ENCODE measurements at places on chromosomes 12 and 14.
A peak's percentile ranks its signal among the peaks of the same experiment; 100 is the strongest.

DNA sequence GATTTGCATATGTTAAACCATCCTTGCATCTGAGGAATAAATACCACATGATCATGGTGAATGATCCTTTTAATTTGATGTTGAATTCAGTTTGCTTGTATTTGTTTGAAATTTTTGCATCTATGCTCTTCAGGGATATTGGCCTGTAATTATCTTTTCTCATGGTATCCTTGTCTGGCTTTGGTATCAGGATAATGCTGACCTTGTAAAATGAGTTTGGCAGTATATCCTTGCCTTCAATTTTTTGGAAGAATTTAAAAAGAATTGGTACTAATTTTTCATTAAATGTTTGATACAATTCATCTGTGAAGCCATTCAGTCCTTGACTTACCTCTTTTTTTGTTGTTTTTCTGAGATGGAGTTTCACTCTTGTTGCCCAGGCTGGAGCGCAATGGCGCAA, 85.2 kb downstream of the E2F7 start:
- DNase-seq, result no peak

GRCh38 chr14:32197919-32198318, 3.9 kb upstream of the RNU6-7 start:
- DNase-seq, result no peak

DNA sequence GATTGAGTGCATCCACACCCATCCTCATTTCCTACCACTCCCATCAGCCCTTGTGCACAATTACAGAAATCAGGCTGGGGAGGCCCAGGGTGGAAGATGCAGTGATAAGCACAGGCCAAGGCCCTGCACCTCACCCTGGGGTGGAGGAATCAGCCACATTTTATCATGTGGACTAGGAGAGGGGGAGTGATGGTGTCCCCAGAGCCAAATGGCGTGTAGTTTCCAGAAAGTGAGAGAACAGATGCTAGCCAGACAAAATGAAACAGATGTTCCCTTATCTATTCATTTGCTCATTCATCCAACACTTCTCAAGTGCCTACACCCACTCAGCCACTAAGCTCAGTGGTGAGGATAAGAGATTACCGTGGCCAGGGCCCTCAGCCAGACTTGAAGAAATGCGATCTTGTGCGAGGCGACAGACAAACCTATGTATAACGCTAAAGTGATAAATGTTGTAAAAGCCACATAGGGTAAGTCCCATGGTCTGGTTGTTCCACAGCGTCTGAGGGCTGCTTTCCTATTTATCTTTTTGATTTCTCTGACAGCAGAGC, 93.6 kb downstream of the STAB2 start:
- DNase-seq, result peak; percentile 98

GRCh38 chr14:70943838-70944237, 36.6 kb downstream of the PCNX1 start:
- DNase-seq, result no peak

DNA sequence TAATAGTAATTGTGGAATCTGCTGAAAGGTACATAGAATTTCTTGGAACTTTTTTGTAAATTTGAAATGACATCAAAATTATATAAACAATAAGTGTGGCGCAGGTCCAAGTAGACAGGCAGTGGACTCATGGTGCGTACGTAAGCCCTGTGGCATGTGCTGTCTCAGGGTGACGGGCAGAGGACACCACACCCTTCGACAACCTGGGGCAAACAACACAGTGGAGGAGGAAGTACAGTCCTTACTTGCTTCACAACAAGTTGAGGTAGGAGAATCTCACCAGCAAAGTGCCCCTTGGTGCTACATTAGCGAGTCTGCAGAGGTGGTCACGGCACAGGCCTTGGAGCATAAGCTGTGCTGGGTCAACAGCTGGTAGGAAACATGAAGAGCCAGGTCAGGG, 180.9 kb downstream of the AEBP2 start:
- DNase-seq, result no peak

DNA sequence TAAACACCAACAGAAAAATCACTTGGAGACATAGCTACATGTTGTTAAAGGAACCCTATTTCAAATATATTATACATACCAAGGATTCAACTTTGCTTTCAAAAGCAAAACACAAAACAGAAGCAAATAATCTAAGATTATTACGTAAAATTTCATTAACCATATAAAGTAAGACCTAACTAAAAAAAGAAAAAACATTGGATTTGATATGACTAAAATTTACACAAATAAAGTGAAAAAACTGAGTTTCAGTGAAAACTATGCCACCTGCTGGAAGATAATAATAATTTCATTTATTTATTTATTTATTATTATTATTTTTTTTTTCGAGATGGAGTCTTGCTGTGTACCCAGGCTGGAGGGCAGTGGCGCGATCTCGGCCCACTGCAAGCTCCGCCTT, 45.2 kb downstream of the WDHD1 start:
- DNase-seq, result no peak

DNA sequence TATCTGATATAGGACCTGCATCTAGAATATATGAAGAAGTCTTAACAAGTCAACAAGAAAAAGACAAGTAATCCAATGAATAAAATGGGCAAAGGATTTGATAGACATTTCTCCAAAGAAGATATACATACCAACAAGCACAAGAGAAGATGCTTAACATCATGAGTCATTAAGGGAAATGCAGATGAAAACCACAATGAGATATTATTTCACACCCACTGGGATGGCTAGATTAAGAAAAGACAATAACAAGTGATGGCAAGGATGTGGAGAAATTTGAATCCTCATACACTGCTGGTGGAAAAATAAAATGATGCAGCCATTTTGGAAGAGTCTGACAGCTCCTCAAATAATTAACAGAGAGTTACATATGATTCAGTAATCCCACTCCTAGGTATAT, 502.6 kb downstream of the FUT8 start:
- no peak for DNase-seq

- no peak for DNase-seq
Observed at GRCh38 chr14:95228240-95228639, 70.9 kb upstream of the DICER1 start.

GRCh38 chr14:56659964-56660551, 80.5 kb downstream of the TMEM260 start:
- peak; percentile 92 for DNase-seq

GRCh38 chr12:81968421-81968820, 209.3 kb upstream of the PPFIA2 start:
- no peak for DNase-seq

DNA sequence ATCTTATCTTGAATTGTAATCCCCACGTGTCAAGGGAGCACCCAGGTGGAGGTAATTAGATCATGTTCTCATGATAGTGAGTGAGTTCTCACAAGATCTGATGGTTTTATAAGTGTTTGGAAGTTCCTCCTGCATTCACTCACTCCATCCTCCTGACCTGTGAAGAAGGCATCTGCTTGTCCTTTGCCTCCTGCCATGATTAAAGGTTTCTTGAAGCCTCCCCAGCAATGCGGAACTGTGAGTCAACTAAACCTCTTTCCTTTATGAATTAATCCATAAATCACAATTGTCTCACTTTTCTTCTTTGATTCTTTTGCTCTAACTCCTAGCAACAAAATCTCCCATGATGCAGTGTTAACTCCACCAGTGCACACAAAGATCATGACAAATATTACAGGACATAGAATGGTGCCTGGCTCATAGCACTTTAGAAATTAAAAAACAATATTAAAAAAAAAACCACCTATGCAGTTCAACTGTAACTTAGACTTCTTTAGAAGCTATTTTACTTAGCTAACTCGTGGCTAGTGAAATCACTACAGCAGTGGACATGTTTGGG, 37.6 kb upstream of the MGAT4C start:
- no peak for DNase-seq

DNA sequence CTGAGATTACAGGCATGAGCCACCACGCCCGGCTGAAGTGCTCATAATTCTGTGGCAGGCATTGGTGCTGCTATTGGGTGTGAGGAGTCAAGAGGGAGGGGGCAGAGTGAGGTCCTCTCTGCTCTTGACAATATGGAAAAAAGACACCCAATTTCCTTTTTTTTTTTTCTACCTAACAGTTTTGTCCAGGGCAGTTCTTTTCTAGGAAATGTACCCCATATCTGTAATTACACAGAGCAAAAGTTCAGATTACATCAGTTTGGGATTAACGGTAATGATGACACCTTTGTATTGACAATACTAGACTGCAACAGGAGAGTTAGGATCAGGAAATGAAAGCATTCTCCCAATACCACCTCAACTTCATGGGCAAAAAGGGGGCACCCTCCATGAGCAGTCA, 36.3 kb downstream of the IGF1 start:
- DNase-seq, result no peak

DNA sequence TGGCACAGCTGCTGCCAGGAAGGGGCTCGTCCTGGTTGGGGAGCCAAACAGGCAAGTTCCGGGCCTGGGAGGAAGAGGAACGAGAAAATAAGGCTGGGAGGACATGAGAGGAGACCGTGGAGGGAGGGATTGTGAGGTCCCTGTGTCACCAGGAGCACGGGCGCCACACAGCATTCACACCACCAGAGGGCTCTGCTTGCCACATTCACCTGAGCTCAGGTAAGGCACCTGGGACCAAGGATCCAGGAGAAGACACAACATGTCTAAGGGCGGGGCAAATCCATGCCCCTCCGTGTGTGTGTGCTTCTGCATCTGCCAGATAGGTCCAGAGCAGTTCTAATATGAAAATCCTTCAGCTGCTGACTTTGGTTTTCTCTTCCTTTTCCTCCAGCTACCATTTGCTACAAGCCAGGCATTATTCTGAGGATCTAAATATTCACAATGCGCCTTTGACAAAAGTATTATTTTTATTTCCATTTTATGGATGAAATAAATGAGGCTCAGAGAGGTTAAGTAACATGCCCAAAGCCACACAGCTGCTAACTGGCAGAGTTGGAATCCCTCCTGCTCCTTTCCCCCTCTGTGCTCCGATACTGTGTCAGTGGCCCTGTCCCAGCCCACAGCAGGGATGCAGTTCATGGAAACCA, 14.6 kb downstream of the RAPGEF3 start:
- peak; percentile 61 for DNase-seq

DNA sequence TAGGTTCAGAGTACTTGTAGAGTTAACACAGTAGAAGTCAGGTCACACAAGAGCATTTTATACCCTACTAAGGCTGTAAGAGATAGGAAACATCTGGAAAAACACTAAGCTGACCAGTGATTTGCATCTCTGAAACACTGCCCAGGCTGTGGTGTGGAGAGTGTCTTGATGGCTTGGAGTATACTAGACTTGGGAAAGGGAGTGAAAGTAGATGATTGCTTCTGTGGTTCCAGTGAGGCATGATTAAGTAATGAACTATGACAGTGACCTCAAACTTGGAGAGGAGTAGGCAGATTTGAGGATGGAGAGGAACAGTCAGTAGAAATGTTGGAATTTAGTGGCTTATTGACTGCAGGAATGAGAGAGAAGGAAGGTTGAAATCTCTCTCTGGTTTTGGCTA, 201.2 kb downstream of the FLRT2 start:
- DNase-seq, result no peak

- no peak for DNase-seq
Observed at GRCh38 chr14:38127356-38127755, 80.3 kb upstream of the SSTR1 start.

GRCh38 chr12:108052260-108052659, 76.8 kb upstream of the WSCD2 start:
- DNase-seq, result no peak

DNA sequence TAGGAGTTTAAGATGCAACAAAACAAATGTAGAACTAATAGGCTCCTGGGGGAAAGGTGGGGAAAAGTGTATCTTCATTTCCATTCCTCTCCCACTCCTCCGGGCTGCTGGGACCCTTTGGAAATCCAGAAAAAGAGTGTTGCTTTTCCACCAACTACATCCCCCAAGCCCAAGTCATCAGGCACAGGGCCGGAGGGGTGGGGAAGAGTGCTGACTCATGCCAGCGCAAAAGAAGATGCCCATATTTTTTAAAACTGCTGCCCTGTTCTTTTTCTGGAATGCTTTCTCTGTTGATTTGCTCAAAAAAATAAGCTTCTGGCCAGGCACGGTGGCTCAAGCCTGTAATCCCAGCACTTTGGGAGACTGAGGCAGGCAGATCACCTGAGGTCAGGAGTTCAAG, 70.9 kb downstream of the TBK1 start:
- DNase-seq, result no peak

GRCh38 chr12:18242380-18243089, 18.8 kb upstream of the PIK3C2G start:
- DNase-seq, result no peak

DNA sequence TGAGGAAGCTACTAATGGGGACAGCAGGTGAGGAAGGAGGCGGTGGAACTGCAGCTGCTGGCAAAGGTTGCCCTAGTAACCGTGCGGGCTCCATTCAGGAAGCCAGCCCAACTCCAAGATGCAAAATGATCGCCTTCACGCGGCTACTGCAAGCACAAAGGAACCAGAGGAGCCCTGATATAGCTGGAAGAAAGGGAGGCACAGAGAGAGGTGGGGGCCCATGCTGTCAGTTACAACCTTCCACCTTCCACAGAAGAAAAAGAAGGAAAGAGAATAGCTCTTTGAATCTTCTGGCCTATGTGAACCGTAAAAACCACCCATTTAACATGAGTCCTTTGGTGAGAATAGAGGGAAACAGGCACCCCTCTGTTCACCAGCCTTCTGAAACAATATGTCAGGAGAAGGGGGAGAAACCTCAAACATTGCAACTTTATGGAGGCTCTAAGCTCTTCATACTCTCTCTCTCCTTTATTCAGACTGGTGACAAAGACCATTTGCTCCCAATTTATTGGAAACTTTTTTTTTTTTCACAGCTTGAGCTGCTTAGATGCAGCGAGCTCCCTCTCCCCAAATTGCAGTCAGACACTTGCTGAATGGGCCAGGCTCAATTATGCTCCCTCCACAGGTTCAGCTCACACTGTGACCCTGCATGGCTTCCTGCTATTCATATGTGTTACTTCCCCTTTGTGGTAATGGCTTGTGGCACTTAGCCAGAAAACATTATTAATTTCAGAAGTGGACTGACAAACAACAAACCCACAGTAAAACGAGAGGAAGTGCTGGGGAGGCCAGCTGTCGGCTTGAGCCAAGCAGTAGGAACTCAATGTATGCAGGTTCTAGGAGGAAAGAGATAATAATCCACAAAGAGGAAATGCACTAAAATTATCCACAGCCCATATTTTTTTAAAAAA, 6.2 kb downstream of the DUSP6 start:
- peak; percentile 85 for DNase-seq

- peak; percentile 70 for DNase-seq
Observed at GRCh38 chr12:109621901-109622364, 48.3 kb downstream of the MVK start.

- no peak for DNase-seq
Observed at GRCh38 chr12:7868391-7868790, 4.3 kb downstream of the SLC2A14 start.

GRCh38 chr14:68230202-68230949, 410.8 kb downstream of the RAD51B start:
- DNase-seq, result no peak

DNA sequence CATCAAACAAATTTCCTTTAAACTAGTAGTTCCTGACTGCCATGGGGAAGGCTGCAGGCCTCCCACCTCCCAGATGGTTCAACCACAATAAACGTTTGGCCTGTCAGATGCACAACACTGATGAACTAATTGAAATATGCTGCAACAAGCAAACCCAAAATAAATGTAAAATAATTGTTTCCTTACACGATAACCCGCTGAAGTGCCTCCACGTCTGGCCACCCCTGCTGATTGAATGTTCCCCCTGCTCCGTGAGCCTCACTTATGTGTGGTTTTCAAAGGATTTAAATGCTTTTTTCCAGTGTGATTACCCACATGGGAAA, 8.4 kb downstream of the PITPNM2 start:
- DNase-seq, result no peak

Data from DMS79 treated with DMSO at 0.1 percent for 48 hours (cell line).